ENCODE measurements at places on chromosomes 1 and 21.

GRCh38 chr1:88298506-88298905 is 385.6 kb upstream of the PKN2 start:
- DNase-seq: no peak

DNA sequence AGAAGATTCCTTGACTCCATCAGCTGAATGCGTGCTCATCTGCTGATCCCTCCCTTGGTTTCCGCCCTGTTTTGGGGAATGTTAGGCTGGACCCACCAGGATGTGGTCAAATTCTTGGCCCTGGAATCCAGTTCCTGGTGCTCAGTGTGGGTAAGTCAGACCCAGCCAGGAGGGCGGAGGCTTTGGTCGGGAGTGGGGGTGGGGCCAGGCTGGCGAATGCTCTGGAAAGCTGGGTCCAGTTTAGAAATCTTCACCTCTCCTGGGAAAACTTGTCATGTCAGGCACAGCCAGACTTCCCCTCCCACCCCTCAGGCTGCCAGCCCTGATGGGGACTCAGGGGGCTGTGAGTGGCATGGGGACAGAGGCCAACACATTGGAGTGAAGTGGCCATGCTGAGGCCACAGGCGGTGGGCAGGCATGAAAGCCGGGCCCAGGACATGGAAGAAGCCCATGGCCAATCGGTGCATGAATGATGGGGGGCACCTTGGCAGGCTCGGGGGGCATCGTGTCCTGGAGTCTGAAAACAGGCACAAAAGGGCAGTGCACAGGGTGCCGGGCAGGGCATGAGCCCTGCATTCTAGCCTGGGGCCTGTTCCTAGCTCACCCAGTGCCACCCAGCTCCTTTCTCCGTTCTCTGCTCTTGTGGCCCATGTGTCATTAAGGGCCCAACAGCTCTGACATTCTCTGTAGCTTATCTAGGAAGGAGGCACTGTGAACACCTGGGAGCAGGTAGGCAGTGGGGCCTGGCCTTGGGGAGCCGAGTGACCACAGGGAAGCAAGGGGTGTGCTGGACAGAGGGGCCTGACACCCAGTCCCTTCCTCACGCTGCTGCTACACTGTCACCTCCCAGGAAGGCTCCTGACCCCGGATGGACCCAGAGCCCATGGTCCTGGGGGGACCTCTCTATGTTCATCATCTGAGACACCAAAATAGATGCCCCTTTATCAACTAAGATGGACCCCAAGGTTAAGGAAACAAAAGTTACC is 14.6 kb upstream of the PADI1 start:
- DNase-seq: no peak

- no peak for DNase-seq
These were observed 123.6 kb downstream of the MACF1 start for GRCh38 chr1:39328095-39328494.

GRCh38 chr1:150162862-150163706 is 13.4 kb downstream of the PLEKHO1 start:
- peak; percentile 29 for DNase-seq

DNA sequence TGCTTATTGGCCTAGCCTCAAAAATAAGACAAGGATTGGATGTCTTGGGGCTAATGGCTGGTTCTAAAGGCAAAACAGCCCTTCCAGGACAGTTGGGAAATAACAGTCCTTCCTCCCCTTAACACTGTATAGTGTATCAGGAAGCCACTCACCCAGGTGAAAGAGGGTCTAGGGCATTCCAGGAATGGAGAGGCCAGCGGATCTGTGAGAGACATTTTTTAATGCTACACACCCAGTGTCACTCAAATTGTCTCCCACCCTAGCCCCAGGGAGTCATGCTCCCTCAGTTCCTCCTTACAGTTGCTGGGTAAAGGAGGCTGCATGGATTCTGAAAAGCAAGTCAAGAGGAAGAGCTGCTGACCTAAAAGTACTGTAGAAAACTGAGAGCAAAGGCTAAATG is 24.1 kb upstream of the EXO1 start:
- DNase-seq: no peak

GRCh38 chr1:231865331-231865730 is 238.7 kb downstream of the DISC1 start:
- no peak for DNase-seq
